ENCODE measurements at places on chromosomes 2 and 18.

- no peak for DNase-seq
Measured at GRCh38 chr2:203600286-203600685, 65.2 kb upstream of the RAPH1 start.

DNA sequence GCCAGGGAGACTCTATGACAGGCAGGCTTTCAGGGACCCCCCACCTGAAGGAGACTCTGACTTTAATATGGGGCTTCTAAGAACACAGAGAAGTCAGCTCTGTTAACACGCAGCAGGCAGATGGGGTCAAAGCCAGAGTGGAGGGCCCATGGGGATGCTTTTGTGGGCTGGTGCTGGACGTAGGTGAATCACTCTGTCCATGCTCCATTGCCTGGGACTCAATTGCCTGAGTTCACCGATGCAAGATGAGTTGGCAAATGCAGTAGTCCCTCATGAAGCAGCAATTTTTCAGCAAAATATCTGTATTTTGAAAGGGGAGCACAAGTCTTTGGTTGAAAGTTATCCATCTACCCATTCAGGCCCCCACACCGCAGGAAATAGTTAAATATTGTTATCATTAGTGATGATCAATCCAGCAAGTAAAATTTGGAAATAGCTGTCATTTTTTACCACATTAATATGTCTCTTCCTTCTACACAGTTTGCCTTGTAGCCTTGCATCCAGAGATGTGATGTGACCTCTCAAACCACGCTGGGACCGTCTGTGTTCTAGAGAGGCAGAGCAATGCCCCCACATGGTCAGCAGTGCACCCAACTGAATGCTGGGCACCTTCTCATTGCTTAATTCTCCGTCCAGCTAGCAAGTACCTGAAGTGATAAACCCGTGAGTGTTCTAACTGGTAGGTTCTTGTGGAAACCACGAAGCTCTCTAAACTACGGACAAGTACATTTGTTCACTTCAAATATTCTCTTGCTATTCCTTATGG lies 34.8 kb upstream of the FAM110C start:
- DNase-seq: no peak

DNA sequence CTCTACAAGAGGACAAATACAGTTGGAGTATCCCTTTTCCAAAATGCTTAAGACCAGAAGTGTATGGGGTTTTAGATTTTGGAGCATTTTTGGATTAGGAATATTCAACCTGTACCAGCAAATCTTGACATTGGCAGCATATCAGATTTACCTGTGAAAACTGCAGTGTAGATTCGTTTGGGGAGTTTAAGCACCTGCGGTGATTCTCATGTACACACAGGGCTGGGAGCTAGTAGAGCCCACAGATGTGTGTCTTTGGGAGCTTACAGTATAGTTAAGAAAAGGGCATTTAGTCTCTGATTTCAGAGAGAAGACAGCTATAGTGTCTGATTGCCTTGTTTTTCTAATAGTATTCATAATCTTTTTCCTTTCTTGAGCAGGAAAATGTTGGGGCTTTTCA lies 30.1 kb downstream of the PTCD3 start:
- DNase-seq: no peak

GRCh38 chr2:234670806-234671205 lies 173.9 kb upstream of the ARL4C start:
- DNase-seq: no peak

DNA sequence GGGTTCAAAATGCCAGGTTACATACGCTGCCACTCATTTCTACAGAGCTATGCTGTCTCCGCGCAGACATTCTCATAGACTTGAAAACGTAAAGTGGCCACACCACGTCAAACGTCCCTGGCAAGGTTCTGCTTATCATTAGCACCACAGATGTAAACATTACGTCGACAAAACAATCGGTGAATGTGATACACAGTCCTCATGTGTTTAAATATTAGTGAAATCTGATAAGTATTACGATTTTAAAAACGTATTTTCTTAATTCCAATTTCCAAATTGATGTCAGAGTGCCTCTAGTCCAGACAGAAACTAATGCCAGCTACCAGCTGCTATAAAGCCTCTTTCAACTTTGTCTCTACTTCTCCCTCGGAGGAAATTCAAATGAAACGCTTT lies 1.2 kb downstream of the STK17B start:
- DNase-seq: no peak

DNA sequence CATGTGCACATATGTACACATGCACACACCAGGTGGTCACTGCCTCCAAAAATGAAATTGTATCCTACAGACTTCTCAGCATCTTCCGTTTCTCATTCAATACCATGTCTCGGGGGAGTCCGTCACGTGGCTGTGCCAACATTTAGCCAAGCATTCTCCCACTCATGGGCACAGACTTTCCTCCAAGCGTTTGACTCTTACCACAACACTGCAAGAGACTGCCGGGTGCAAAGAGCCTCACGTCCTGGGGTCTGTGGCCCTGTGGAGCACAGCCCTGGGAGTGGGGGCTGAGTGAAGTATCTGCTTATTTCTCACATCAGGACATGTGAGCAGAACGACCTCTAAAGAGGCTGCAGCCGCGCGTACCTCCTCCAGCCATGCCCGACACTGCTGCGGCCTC lies 28.0 kb downstream of the HDAC4 start:
- no peak for DNase-seq

- no peak for DNase-seq
Measured at GRCh38 chr2:48118895-48119294, 212.6 kb upstream of the FBXO11 start.

- no peak for DNase-seq
Measured at GRCh38 chr2:33213244-33213643, 263.2 kb upstream of the RASGRP3 start.

DNA sequence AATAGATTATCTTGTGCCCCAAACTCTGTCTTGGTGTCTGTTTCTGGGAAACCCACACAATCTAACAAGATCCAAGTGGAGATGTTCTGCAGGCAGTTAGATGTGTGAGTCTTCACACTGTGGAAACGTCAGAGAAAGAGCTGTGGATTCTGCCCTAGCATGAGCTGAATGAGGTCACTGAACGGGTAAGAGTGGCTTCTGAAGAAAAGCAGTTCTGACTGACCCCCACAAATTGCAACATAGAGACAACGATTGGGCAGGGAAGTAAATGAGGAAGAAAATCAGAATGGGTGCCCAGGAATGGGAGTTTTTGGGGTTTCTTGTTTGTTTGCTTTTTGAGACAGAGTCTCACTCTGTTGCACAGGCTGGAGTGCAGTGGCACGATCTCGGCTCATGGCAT lies 12.9 kb upstream of the RPL37A start:
- DNase-seq: no peak

- no peak for DNase-seq
Measured at GRCh38 chr2:238379096-238379810, 47.5 kb upstream of the ASB1 start.

- DNase-seq: no peak
Measured at GRCh38 chr2:132538331-132538855, 121.8 kb downstream of the GPR39 start.

DNA sequence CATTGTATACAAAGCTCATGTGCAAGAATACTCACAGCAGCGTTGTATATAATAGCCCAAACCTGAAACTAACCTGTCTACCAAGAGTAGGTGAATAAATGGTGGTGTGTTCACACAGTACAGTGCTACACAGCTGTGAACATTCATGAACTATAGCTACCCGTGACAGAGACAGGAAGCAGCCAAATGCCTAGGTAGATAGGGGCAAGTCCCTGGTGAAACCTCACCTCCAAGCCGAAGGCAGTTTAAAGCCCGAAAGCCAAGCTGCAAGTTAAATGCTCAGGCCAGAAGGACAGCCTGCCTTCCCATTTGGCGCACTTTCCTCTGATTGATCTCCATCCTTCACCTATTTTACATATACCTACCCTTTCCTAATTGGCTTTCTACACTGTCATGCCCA lies 36.5 kb upstream of the IMPA2 start:
- no peak for DNase-seq

GRCh38 chr18:31101183-31102024 lies 817 bp downstream of the DSC2 start:
- peak; percentile 52 for DNase-seq

DNA sequence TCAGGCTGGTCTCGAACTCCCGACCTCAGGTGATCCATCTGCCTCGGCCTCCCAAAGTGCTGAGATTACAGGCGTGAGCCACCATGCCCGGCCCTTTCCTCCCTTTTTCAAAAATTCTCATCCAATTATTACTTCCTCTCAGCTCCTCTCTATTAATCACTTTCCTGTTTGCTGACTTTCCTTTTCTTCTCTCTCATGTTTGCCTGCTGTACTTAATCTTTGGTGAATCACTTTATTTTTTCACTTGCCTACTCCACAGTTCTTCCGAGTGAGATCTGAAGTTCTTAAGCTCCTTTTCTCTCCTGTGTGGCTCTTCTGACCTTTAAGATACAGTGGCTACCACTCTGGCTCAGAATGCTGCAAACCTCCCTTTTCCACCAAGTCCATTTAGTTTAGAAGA lies 126.3 kb upstream of the SERTAD2 start:
- no peak for DNase-seq

GRCh38 chr2:65420712-65421431 lies 11.5 kb downstream of the SPRED2 start:
- peak; percentile 57 for DNase-seq

- no peak for DNase-seq
Measured at GRCh38 chr2:221103930-221104329, 468.2 kb downstream of the EPHA4 start.

DNA sequence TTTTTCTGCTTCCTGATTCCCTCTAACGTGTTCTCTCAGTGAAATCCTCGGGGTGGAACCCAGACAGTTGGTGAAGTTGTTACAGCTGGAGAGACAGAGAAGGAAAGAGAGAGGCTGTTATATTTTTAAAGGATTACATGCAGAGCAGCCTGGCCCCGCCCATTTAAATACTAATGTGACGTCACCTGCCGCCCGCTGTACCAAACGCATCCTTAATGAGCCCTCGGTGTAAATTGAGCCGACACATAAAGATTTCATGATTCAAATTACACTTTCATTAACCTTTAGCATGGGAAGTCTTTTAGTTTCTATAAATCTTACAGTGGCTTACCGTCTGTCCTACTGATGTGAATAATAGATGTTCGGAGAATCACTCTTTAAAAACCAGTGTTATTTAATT lies 164.0 kb upstream of the SIX3 start:
- DNase-seq: peak; percentile 24

GRCh38 chr2:129857200-129857599 lies 122.3 kb upstream of the RAB6C start:
- DNase-seq: no peak

- DNase-seq: no peak
Measured at GRCh38 chr2:227855440-227855839, 16.0 kb upstream of the DAW1 start.

DNA sequence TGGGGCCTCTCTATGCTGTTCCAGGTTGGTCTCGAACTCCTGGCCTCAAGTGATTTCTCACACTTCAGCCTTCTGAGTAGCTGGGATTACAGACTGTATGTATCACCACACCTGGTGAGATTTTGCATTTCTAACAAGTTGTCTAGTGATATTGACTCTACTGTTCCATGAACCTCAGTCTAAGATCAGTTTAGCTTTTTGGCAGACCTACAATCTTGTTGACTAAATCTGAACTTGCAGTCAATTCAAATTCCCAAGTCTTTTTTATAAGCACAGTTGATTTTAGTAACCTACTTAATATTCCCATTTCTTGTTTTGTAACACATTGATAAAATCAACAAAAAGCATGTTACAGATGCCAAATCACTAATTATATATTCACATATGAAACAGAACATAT lies 266.1 kb upstream of the CYP26B1 start:
- DNase-seq: no peak

- peak; percentile 35 for DNase-seq
Measured at GRCh38 chr2:80073134-80073561, 231.4 kb downstream of the LRRTM1 start.

GRCh38 chr2:98822301-98823164 lies 91.6 kb upstream of the MGAT4A start:
- no peak for DNase-seq

DNA sequence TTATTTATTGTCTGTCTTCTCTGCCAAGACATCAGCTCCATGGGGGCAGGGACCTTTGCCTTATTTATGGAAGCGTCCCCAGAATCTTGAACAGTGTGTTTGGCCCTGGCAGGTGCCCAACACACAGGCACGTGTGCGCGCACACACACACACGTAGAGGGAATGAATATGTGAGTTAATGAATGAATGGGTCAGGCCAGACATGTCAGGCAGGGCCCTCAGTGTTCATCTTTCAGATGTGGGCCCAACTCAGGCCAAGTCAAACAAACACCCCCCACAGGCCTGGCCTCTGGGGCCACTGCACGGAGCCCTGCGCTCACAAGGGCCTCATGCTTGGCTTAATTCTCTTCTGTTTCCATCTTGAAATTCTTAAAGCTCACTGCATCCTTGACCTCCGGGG lies 54.1 kb downstream of the DYSF start:
- DNase-seq: no peak

DNA sequence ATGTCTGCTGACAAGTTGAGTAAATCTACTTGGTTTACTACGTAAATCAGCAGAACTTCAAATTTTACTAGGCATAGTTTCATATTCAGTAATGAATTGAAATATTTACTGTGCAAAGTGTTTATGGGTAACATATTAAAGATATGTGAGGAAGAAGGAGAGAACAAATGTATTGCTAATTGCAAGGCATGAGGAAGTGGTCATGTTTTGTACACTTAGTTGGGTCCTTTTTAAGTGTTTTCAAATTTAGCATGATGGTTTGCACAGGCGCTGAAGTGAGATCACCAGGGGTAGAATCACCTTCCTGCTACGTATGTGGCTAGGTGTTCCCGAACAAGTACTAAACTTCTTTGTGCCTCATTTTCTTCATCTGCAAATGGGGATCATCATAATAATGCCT lies 1534.4 kb downstream of the LRP1B start:
- no peak for DNase-seq

DNA sequence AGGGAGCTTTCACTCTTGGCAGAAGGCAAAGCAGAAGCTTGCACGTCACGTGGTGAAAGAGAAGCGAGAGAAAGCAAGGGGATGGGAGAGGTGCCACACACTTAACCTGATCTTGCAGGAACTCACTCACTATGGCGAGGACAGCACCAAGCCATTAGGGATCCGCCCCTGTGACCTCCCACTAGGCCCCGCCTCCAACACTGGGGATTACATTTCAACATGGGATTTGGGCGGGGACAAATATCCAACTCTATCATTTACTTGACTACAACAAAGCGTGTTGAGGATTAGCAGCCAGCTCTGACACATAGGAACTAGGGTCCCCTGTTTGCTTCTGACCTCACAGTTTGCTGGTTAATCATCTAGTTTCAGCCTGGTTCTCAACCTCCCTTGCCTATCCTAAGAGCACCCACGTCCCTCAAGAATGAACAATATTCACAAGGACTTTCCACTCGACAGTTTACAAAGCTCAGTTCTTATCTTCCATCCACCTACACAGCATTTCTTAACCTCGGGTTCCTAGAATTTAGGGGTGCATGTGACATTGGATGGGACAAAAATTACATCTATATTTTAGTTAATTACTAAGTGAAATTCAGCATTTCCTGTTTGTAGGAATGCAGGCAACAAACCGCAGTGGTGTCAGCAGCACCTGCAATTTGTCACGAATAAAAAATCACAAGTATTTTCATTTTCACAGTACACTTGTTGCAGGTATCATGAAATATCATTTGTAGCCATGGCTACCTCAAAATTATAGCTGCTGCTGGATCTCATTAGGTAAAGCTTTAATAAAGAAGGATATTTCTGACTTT lies 36.0 kb downstream of the LBH start:
- no peak for DNase-seq

- DNase-seq: no peak
Measured at GRCh38 chr2:9093324-9093723, 89.8 kb upstream of the MBOAT2 start.
